Ecto neural progenitor cell (in vitro differentiated cells): ENCODE measurements at places on chromosomes 1 and 21.

- no peak for DNase-seq
Measured at GRCh38 chr1:197595304-197595904, 179.9 kb downstream of the DENND1B start.

DNA sequence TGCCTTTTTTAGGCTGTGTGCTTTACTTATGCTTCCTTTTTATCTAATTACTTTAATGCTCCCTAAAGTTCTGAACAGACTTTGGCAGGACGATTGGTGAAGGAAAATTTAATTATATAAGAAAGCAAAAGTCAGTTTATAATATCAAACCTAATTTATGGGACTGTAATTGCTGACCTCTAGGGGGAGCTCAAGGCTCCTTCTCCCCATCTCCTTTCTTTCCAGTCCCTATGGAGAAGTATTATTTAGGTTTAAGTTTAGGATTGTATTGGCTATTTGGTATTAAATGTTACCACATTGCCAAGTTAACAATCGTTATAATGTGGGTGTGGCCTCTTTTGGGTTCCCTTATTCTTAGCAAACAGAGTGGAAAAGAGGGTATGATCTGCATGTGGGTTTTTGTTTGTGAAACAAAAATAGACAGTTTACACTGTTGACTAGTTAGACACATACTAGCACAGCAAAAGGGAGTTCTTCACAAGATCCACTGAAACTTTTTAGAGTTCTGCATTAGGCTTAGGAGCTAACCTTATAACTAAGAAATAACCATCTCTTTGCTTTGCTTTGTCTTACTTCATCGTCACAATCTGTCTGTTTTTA, 48.2 kb upstream of the TNFSF4 start:
- no peak for DNase-seq

DNA sequence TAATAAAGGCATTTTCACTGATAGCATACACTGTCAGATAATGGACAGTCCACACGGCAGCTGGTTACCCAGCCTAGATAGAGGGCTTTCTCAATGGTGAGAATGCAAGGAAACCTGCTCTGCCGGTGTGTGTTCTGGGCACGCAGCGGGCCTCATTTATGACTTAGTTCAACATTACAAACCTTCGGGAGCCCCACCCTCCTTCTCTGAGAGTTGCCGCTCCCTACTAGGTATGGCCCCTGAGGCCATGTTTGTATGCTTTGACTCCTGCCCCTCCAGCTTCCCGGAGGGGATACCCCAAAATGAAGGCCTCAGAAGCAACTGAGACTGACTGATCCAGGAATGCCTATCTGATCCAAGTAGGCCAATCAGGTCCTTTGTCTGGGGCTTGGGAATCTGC, 17.2 kb upstream of the FABP3 start:
- no peak for DNase-seq

- no peak for DNase-seq
Measured at GRCh38 chr1:6157528-6158174, 22.5 kb downstream of the CHD5 start.
